ENCODE measurements at places on chromosomes 3 and 15.

GRCh38 chr15:49083401-49084284, 37.4 kb upstream of the SECISBP2L start:
- DNase-seq: no peak

- no peak for DNase-seq
Observed at GRCh38 chr3:56591262-56591661, 34.3 kb downstream of the CCDC66 start.

DNA sequence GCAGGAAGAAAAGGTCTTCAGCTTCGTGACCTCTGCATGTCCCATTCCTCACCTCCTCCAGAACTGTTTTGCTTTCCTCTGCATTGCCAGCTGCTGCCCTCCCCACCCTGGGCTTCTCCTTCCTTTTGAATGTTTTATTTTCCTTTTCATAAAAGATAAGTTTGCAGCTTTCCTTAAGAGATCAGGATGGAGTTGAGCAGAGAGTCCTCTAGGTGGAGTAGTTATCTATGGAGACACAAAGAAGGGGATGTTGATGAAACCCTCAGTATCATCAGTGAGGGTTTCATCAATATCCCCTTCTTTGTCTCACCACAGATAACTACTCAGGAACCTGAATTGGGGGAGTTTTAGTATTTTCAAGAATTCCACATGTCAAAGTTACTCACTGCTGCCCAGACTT, 19.0 kb upstream of the SLC25A36 start:
- DNase-seq: peak; percentile 70

- no peak for DNase-seq
Observed at GRCh38 chr15:58546066-58546591, 114.3 kb downstream of the LIPC start.

- DNase-seq: no peak
Observed at GRCh38 chr3:34650131-34650530, 851.7 kb downstream of the PDCD6IP start.
